MG63 (cell line): ENCODE measurements at places on chromosomes 11 and 22. TPM values are rescaled to one million over a fixed set of nuclear protein-coding genes. Genes with fewer than 3 reads are reported as not detected.

- no peak for DNase-seq
These were observed 61.9 kb upstream of the CSNK2A3 start for GRCh38 chr11:11414996-11415395.

- DNase-seq, result no peak
These were observed 162.9 kb upstream of the ZBED5 start for GRCh38 chr11:11020747-11021149.

Gene TMPRSS5
- not detected in 2 replicates for total RNA-seq

DNA sequence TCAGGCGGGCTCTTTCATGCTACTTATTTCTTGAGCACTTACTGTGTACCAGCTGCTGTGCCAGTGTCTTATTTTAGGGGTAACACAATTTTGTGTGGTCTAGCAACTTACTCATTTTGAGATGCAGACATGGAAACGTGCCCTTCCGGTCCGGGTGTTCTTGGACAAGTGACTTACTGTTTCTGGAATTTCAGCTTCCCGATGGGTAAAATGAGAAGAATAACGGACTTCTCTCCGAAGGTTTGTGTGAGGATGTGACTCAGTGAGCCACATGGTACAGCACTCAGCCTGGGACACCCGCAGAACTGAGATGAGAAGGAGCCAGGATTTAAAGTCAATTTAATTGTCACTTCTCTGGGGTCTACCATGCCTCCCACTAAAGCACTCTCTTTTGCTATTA, 114.5 kb upstream of the SYT13 start:
- DNase-seq, result peak; percentile 71

- DNase-seq, result no peak
These were observed 4.3 kb downstream of the GRK2 start for GRCh38 chr11:67270256-67271204.

Gene TPCN2
- 2.4 and 5.4 TPM in 2 replicates for total RNA-seq

GRCh38 chr11:44628730-44629700, 63.6 kb downstream of the CD82 start:
- no peak for DNase-seq
